Right lobe of liver (tissue), 6 donors: ENCODE measurements at places on chromosomes 6 and 20. TPM values are rescaled to one million over a fixed set of nuclear protein-coding genes. Genes with fewer than 3 reads are reported as not detected.

Gene C6orf58
- total RNA-seq, result not detected

Gene MPIG6B
- not detected for total RNA-seq

Gene ARMC2
- total RNA-seq, result 0.86 TPM

Gene BNIP5
- total RNA-seq, result not detected

Gene CDH26
- 0.17 TPM for total RNA-seq

Gene SLC32A1
- not detected for total RNA-seq

Gene CST1
- total RNA-seq, result not detected

Gene CEP43
- 17.3 TPM for total RNA-seq

Gene PLN
- total RNA-seq, result 0.20 TPM

Gene GSTA3
- not detected for total RNA-seq
